Activated CD4-positive, alpha-beta T cell treated with anti-CD3 and anti-CD28 coated beads, Interleukin-2, amount 50 U/mL, for 48 hours (primary cell): ENCODE measurements at places on chromosomes 12 and 14.
A peak's percentile ranks its signal among the peaks of the same experiment; 100 is the strongest.

GRCh38 chr14:30656190-30656632 is 34.1 kb downstream of the SCFD1 start:
- DNase-seq, result peak; percentile 39

DNA sequence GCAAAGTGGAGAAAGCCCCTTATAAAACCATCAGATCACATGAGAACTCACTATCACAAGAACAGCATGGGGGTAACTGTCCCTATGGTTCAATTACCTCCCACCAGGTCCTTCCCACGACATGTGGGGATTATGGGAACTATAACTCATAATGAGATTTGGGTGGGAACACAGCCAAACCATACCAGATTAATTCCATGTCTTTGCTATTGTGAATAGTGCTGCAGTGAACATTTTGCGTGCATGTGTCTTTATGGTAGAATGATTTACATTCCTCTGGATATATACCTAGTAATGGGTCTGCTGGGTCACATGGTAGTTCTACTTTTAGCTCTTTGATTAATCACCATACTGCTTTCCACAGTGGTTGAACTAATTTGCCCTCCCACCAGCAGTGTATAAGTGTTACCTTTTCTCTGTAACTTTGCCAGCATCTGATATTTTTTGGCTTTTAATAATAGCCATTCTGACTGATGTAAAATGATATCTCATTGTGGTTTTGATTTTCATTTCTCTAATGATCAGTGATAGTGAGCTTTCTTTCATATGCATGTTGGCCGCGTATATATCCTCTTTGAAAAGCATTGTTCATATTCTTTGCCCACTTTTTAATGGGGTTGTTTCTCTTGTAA is 29.7 kb upstream of the SAV1 start:
- DNase-seq, result no peak

DNA sequence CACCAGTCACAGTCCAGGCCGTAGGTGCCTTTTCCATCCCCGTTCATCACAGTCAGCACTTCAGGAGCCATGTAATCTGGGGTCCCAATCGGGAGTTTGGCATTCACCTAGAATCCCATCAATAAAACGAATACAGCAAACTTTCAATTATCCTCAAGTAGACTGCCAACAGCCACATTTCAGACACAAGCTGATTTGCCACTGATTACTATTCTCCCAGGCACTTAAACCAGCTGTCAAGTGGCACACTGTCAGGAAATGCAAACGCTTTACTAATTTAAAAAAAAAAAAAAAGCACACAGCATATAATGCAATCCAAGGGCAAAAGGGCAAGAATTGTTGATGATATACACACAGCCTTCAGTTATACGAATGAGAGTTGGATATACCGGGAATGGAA is 51.9 kb downstream of the CIT start:
- no peak for DNase-seq

- DNase-seq, result no peak
Measured at GRCh38 chr14:74213907-74214803, 25.1 kb upstream of the VSX2 start.

GRCh38 chr12:121297435-121297991 is 1.0 kb upstream of the CAMKK2 start:
- DNase-seq, result peak; percentile 73

DNA sequence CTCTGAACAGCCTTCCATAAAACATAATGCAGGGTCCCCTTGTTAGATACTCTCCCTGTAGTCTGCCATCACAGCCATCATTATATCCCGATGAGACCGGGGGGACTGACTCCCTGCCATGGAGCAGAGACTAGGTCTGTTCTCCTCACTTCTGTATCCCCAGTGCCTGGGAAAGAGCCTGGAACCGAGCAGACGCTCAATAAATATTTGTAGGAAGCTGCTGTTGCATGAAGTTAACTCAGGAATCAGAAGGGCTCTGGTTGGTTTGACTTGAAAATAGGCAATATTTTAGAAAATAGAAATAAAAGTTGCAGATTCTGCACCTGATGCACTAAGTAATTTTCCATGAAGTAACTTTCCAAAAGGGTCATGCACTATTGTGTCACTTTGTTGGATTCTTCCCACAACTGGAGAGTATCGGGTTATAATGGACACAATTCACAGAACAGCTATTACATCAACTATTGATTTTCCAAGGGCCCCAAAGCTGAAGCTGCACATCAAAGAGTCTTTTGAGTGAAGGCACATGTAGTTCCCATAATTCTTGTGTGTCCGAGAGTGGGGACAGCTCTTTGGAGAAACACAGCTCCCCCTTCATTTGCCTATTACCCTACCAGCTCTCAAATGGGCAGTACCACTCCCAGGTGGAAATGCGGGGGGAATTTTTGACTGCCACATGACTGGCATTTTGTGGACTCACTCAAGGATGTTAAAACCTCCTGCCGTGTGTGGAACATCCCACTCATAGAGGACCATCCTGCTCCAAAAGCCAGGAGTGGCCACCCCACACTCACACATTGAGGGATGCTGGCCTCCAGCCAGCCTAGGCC is 18.8 kb downstream of the CLMN start:
- no peak for DNase-seq

DNA sequence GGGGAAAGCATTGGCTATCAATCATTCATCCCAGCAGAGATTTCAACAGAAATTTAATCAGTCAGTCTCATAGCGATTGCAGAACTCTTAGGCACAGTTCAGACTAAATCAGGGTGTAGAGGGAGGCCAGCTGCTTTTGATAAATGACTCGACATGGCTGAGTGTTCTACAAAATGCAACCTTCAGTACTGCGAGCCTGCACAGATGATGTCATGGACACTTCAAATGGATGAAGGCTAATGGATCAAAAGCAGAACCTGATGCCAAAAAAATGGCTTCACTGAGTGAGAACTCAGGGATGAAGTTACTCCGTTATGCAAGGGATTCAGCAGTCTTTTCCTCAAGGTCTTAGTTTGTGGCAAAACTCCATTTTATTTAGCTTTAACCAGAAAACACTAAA is 167.3 kb downstream of the DACT1 start:
- no peak for DNase-seq

GRCh38 chr12:4153343-4153892 is 120.1 kb upstream of the CCND2 start:
- peak; percentile 75 for DNase-seq

GRCh38 chr12:13164921-13165616 is 31.5 kb upstream of the EMP1 start:
- no peak for DNase-seq
